Activated CD4-positive, CD25-positive, alpha-beta regulatory T cell treated with anti-CD3 and anti-CD28 coated beads, Interleukin-2, amount 50 U/mL, for 16 hours (primary cell): ENCODE measurements at places on chromosomes 4 and X.

DNA sequence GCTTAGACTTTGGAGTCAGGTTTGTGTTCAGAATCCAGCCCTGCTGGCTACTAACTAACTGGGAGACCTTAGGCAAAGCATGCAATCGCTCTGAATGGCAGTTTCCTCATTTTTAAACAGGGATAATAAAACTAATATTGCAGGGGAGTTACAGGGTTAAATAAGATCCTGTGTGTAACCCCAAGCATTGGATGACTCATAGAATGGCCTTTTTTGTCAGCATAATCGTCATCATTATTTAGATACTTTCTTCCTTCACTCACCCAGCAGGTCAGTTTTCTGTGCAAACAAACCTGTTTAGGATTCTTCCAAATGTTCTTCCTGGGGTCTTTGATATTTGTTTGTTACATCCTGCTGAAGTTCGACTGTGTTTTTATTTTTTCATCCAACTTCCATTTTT, 208.2 kb downstream of the EVC2 start:
- DNase-seq: no peak

DNA sequence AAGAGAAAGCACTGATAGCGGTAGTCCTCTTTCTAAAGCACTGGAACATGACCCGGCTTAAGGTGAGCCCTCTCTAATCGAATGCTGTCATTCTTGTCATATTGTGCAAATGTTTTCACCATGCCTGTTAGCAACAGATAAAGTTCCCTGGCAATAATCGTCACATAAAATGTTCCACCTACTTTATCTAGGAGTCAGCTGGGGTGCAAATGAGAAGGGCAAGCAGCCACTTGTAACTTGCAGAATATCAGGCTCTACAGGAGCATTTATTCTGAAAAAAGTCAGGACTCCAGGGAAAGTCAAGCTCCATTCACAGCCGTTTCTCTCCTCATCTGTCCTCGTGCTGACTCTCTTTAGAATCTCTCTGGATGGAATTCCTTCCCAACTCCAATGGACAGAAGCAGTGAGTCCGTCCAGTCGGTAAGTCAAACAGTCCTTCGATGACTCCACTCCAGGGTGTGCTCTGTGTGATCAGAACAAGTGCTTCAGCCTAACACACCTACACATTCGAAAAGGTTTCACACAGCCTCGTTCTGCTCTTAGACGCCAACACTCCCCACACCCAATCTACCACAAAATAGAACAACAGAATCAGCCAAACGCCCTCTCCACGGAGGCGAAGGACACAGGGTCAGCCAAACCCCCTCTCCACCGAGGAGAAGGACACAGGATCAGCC, 101.7 kb upstream of the FRG1 start:
- no peak for DNase-seq

- no peak for DNase-seq
Observed at GRCh38 chrX:67779099-67779498, 235.3 kb downstream of the AR start.

- DNase-seq: peak; percentile 74
Observed at GRCh38 chr4:7939377-7940108, at the start of gene AFAP1. Gene AFAP1 (minus strand): TSS chr4:7939861. CDS start chr4:7872078, 67,783 bp downstream.

DNA sequence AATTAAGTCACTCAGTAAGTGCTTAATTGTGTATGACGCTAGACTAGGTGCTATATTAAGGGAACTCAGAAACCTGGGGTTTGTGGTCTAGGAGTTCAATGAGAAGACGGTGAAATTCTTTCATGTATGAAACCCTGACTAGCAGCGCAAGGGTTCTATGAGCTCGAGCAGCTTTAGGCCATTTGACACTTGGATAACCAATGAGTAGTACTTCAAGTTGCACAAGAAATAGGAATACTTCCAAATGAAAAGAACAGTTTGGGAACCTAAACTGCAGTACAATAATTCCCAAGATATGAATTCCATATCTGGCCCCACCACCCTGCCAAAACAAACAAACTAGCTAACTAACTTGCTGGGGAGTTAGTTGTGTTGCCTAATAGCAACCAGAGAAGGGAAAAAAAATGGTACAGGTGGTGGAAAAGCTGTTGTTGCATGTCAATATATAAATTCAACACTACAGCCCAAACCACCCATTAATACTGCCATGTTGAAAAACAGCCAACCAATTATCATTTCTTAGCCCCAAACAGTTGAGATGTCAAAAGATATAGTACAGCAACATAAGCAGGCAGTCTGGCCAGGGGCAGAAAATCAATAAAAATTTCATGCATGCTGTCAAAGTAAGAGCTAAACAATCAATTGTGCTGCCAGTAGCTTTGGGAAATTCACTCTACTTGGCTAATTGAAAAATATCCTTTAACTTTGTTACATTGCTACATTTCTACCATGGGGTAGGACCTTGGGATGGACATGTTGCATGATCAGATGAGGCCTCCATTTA, 54.6 kb upstream of the MCF2 start:
- no peak for DNase-seq

GRCh38 chrX:29297171-29297800, 710.0 kb downstream of the IL1RAPL1 start:
- DNase-seq: no peak

- DNase-seq: no peak
Observed at GRCh38 chr4:48030470-48030869, 13.9 kb downstream of the NIPAL1 start.

- no peak for DNase-seq
Observed at GRCh38 chr4:120855307-120856001, 67.1 kb downstream of the PRDM5 start.

- no peak for DNase-seq
Observed at GRCh38 chr4:121666091-121666679, 30.6 kb downstream of the ANXA5 start.

- DNase-seq: no peak
Observed at GRCh38 chr4:26344901-26345564, 24.2 kb downstream of the RBPJ start.

DNA sequence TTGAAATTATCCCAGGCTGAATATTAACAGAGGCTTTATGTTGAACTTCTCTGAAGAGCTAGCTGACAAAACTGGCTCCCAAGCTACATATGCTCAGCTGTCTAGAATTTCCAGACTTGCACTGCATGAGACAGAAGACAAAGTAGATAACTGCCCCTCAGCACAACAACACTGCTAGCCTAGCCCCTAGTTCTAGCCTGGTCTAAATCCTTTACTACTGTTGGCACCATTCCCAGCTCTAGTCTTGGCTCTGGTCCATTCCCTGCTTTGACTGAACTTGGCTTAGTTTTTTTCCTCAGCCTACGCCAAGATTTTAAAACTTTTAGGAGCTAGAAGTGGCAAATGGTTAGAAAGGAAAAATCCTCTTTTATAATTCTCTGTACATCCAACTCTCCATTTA, 7.6 kb upstream of the OPHN1 start:
- no peak for DNase-seq

DNA sequence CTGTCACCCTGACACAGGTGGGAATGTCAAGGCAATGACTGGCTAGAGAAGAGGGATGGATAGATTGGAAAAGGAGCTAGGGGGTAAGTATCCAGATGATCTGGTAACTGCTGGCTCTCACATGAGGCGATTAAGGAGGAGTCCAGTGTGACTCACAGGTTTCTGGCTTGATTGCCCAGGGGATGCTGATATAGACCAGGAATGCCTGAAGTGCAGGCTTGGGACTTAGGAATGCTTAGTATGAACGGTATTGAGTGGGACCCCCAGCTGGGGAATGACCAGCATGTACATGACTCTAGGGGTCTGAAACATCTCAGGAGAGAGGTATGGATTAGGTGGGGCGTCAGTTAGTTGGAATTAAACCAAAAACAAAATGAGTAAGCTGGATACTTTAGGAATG, 65.8 kb upstream of the PRPS1 start:
- DNase-seq: no peak

GRCh38 chrX:31021537-31021936, 50.3 kb downstream of the FTHL17 start:
- no peak for DNase-seq

GRCh38 chr4:6524436-6524835, 50.6 kb upstream of the MAN2B2 start:
- no peak for DNase-seq

- no peak for DNase-seq
Observed at GRCh38 chrX:12319003-12319519, 180.8 kb downstream of the FRMPD4 start.

DNA sequence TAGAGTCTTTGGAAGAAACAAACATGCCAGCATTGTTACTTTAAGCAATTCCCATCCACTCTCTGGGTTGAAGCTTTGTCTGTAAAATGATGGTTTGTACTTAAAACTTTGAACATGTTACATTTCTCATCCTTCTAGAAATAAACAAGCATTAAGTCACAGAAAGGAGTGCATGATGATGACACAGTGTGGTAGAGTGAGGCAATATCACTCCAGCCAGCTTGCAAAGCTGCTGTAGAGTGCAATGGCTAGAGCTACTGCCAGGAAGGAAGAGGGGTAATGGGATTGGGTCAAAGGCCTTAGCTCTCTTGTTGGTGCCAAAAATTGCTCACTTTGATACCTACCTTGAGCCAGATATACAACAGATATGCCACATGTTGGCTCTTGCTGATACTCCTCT, 12.3 kb upstream of the ENOX2 start:
- no peak for DNase-seq

- DNase-seq: no peak
Observed at GRCh38 chrX:276581-277201, 4.5 kb upstream of the PLCXD1 start.

- DNase-seq: no peak
Observed at GRCh38 chr4:151627491-151627890, 133.3 kb downstream of the GATB start.

DNA sequence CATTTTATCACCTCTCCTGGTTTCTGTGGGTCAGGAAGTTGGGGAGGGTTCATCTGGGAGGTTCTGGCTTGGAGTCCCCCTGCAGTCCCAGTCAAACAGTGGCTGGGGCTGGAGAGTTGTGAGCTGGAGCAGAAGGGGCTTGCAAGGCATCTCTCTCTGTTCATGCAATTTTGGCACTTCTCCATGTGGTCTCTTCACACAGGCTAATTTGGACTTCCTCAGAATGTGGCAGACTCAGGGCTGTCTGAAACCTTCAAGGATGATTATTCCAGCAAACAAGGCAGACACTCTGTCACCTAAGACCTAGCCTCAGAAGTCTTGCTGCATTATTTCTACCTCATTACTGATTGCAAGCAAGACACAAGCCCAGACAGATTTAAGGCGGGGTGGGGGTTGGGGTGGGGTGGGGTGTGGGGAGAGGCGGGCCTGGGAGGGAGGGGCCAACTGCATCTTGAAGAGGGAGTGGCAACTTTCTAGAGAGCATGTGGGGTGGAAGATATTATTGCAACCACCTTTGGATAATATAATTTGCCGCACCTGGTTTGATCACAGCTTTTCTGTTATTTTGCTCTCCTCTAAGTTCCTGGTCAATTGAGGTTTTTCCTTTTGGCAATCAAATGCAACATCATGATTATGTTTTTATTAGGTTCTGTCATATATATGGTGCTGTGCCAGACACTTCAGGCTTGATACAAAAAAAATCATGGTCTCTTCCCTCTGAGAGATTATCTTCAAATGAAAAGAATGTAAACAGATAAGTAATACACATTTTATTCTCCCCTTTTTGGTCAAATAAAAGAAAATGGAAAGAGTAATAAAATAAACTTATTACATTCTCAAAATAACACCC, 799.5 kb downstream of the RPA4 start:
- no peak for DNase-seq

- DNase-seq: no peak
Observed at GRCh38 chr4:105851196-105851595, 44.1 kb upstream of the NPNT start.
